ENCODE measurements at places on chromosomes 1 and 21. TPM values are rescaled to one million over a fixed set of nuclear protein-coding genes. Genes with fewer than 3 reads are reported as not detected.

- DNase-seq, result peak; percentile 90
Observed at GRCh38 chr1:27574871-27575831, 28.8 kb downstream of the AHDC1 start.

- DNase-seq, result no peak
Observed at GRCh38 chr1:190847166-190847565, 369.5 kb upstream of the BRINP3 start.

DNA sequence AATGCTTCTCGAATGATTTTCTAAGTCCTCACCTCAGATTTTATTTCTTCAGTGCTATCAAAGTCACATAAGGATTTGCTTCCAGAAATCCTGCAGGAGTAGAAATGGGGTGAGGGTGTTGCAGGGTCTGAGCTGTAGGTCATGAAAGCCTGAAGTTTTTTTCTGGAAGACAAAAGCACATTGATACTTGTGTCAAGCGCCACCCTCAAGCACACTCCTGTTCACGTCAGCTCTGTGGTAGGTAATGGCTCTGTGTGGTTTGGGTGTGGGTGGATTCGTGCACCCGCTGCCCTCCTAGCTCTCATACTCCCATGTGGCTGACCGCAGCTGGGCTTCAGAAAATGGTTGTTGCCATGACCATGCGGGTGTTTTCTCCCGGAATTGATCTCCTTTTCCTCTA, 39.9 kb downstream of the AKNAD1 start:
- DNase-seq, result no peak

- DNase-seq, result no peak
Observed at GRCh38 chr1:112637254-112638109, 17.9 kb downstream of the CAPZA1 start.

GRCh38 chr21:25626757-25627156, 12.3 kb upstream of the JAM2 start:
- no peak for DNase-seq

DNA sequence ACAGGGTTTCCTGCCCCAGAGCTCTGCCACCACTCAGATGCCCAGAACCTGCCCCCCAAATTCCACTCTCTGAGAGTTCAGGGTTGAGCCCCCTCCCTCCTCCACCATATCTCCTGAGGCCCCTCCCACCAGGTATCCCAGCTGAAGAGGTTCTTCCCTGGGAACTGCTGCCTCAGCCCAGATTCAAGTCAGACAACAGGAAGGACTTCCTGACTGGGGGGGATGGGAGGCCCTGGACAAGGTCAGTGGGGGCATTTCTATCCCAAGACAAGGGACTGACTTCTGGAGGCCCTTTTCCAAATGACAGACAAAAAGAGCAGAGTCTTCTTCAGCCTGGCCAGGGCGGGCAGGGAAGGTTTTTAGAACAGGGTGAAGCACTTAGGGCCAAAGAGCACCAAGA, 24.1 kb upstream of the TENT5B start:
- no peak for DNase-seq

NECAP2 gene
- 78.1 TPM for total RNA-seq

NEXN gene
- total RNA-seq, result 26.4 TPM

DNA sequence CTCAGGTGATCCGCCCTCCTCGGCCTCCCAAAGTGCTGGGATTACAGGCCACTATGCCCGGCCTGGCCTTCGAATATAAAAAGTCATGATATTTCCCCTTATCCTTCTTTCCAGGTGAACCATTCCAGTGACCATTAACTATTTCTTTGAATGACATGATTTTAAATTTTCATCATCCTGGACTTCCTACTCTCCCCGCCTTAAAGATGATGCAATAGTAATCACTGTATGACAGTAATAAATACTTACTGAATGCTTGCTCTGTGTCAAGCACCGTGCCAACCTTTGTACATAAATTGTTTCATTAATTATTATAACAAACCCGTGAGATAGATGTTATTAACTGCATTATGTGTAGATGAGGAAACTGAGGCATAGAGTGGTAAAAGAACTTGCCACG, 19.9 kb upstream of the ATP1A1 start:
- no peak for DNase-seq

DNA sequence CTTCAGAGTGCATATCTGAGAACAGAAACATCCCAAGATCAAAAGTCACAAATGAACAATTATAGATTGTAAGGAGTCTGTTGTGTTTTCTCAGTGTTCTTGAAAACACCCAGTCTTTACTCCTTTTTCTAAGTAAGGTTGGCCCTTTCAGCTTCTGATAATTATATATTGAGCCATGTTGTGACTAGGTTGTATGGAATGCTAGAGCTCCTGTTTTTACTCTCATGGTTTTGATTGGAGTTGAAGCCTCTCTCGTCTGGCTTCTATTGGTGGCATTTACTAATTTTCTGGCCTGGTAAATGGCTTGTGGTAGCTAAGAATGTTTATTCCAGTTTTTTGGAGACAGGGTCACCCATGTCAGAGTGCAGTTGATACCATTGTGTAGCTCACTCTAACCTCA, 84.7 kb downstream of the NDUFS5 start:
- no peak for DNase-seq

GRCh38 chr1:107964336-107965109, 457 bp downstream of the VAV3 start:
- DNase-seq, result peak; percentile 67

DNA sequence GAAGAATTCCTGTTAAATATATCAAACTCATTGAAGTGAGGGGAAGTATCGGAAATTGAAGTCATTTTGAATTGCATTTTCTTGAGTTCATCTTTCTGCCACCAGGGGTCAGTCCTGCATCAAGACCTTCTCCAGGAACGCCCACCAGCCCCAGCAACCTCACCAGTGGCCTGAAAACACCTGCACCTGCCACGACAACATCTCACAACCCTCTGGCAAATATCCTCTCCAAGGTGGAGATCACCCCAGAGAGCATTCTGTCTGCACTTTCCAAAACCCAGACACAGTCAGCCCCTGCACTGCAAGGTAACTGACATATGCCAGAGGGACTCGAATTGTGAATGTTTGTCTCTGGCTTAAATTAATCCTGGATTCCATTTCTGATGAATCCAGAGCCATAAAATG, 22.8 kb upstream of the TARS2 start:
- DNase-seq, result peak; percentile 70

DNA sequence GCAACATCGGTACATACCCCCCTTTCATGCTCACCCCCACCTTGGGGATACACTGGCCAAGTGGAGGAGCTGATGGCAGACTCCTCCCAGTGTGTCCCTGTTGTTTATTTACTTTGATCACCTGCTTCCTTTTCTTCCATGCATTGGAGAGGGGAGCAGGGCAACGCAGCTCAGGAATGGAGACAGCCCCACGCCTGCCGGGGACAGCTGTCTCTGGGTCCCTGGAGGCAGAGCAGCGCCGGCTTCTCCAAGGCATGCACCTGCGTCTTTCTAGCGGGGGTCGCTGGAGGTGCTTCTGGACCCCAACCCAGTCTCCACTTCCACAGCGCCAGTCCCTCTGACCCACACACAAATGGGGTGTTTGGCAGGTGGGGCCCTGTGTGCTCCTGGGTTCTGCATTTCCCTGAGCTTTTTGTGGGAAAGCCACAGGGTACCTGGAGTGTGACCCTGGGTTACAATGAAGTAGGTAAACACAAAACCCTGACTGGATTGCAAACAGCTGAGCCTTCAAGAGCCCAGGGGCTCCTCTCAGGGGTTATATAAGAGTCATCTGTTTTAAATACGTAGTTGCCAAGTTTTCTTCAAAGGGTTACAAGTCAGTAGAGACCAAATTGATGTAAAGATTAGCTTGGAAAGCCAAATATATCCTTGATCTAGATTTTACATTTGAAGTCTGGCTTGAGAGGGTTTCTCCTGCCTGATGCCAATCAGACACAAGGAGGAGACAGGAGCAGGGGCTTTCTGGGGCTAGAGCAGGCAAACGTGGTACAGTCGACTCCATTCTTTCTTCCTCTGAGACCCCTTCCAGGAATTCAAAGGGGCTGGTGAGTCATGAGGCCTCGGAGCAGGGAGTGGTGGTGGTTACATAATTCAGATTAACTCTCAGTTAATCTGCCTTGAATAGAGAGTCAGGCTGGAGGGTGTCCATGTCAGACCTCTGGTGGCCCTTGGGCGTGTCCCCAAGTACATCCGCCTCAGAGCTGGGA, 4.5 kb downstream of the AJAP1 start:
- peak; percentile 27 for DNase-seq

GRCh38 chr1:86537928-86538695, 8.8 kb upstream of the CLCA4 start:
- no peak for DNase-seq

DNA sequence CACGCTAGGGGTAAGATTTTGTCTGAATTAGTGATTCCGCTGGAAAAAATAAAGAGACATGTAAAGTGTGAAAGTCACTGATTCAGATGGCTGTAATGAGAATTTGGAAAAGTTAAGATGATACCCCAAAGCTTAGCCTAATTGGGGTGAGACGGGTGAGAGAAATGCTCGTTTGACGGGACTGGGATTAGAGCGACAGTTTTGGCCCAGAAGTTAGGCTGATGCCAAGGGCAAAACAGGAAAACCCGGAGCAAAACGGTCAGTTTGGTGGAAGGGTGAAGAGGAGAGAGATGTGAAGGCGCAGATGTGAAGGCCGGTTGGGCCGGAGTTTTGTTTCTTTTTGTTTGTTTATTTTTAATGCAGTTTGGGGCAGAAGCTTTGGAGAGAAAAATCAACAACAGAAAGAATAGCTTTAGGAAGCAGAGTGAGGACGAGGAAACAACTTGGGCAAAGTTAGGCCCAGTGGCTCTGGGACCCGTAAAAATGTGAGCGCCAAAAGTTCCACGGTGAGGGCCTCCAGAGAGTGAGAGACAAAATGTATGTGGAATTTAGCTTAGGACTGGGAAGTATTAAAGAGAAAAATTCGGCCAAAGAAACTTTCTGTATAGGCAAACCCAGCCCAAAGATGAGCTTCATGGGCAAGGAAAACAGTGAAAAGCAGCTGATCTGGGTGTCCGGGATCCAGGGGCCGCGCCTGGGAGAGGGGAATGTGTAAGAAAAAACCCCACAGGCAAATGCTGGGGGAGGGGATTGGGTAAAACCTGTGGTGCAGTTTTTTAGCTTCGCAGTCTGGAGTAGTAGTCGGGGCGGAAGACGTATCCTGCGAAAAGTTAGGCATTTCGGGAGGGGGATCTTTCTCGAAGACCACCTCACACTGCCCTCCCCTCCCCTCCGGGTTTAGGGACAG, 1.2 kb downstream of the DMRTA2 start:
- no peak for DNase-seq

GRCh38 chr1:206678490-206678889, 6.2 kb upstream of the MAPKAPK2 start:
- no peak for DNase-seq

KLF17 gene
- total RNA-seq, result 0.52 TPM

ADCY10 gene
- total RNA-seq, result 0.29 TPM

C4BPA gene
- total RNA-seq, result 175 TPM

GRCh38 chr1:84573967-84574842, at the start of gene CTBS:
CTBS (minus strand) TSS chr1:84574440; CDS start chr1:84574415, 25 bp downstream.
- peak; percentile 95 for DNase-seq

DNA sequence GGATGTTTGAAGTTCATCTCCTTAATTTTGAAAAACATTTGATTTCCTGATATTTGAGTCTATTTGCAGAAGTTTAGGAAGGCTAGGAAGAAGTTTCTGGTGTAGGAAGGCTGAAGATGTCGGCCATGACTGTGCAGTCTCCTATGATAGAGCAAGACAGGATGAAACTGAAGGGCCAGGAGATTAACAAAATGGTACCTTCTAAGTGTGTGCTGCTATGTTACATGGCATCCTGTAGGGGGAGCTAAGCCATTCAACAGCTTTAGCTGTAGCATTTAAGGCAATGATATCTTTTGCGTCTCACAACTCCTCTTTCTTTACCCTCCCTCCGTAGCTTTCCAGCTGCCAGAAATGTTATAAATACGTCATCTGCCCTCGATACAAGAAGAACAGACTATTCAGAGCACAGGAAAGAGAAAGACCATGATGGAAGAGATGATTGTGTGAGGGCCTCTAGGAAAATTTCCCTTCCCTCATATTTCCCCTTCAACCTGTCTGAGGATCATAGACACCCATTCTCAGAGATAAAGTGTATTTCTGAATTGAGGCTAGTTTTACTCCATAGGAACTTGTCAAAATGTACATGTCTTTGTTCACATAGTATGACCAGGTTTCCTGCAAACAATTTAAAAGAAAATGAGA, 61.1 kb downstream of the XCL1 start:
- DNase-seq, result no peak

DNA sequence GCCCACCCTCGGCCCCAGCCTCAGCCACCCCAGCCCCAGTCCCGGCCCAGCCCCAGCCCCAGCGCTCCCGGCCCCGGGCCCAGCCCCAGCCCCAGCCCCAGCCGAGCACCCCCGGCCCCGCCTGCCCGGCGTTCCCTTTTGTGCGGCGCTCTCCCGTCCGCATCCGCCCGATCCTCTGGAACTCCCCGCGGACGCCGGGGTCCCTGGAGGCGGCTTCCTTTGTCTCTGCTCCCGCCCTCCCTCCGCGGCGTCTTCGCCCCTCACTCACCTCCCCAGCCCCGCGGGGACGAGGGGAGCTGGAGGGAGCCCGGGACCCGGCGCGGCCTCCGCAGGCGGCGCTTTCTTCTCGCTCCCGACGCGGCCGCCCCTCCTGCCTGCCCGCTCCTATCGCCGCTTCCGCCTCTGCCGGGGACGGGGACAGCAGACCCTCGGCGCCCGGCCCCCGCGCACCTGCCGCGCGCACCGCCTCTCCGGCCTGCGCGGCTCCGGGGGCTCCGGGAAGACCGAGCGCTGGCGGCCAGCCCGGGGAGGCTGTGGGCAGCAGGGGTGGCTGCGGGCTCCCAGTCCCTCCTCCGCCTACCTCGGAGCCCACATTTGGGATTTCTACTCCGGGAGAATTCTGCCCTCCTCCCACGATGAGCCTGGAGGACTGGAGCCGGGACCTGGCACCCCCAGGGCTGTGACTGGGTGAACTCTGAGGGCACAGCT, 14.0 kb downstream of the AGRN start:
- DNase-seq, result no peak

GRCh38 chr1:205505791-205506190, 1.3 kb downstream of the CDK18 start:
- peak; percentile 78 for DNase-seq

GRCh38 chr1:162367772-162368171, 8.9 kb downstream of the SPATA46 start:
- no peak for DNase-seq

DNA sequence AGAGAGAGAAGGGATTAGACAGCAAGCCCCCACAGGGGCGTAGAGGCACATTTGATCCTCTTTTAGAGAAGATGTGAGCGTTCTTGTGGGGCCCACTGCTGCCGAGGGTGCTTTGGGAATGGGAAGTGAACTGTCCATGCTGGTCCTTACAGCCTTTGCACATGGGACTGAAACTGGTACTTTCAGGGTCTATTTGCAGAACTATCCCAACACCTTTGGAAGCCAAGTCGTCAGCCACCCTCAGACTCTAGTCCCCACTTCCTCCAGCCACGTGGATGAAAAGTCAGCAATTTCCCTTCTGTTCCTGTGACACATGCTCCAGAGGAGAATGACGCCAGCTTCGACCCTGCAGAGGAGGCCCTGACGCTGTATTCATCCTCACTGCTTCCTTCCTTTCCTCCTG, 2.6 kb upstream of the RAB7B start:
- no peak for DNase-seq

GRCh38 chr1:69921486-69921885, 283.9 kb downstream of the LRRC40 start:
- DNase-seq, result no peak

GRCh38 chr1:47104816-47105215, 32.4 kb upstream of the CYP4A22 start:
- no peak for DNase-seq

Data from upper lobe of right lung (tissue), 1 donor.